ENCODE measurements at places on chromosomes 7 and 10. TPM values are rescaled to one million over a fixed set of nuclear protein-coding genes. Genes with fewer than 3 reads are reported as not detected.

The OR2A5 gene
- not detected for total RNA-seq

The C7orf25 gene
- 18.3 TPM for total RNA-seq

The CUBN gene
- total RNA-seq = 1.7 TPM

The GNB2 gene
- 77.1 TPM for total RNA-seq

The MAT1A gene
- not detected for total RNA-seq

The ACHE gene
- total RNA-seq = not detected

The RARRES2 gene
- 11.8 TPM for total RNA-seq

- DNase-seq = no peak
These were observed 42.3 kb upstream of the PRKG1 start for GRCh38 chr10:51031950-51032349.

DNA sequence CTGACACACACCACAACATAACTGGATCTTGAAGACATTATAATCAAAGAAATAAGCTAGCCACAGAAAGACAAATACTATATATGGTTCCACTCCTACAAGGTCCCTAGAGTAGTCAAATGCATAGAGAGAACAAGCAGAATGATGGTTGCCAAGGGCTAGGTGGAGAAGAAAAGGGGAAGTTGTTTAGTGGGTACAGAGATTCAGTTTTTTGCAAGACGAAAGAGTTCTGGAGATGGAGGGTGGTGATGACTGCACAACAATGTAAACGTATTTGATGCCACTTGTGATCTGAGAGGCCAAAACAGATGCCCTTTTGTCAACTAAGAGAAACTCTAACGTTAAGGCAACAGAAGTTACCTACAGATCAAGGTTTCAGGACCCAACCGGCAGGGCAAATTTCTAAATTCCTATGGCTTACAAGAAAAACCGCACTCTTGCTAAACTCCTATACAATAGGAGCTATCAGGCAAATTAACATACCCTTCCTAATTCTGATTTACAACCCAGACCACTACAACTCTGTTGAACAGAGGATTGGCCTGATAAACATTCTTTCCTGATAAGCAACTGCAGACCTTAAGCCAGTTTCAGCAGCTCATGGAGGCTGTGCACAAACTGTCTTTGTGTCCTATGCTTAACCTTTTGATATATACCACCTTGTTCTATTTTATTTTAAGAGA, 69.0 kb downstream of the FAM107B start:
- DNase-seq = no peak

DNA sequence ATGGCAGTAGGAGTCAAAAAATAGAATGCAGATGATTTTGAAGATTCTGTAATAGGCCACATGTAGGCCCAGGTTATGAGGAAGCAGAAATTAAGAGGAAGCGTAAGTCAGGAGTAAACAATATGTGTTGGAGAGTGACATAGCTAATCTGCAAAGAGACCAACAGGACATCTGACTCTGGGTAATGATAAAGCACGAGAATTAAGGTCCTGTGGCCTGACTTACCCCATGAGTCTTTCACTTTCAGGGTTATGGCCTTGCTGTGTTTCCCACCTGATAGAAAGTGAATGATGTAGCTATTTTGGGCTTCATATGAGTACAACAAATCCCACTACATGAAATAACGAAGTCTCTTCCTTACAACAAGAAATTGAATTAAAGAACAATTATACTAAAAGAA, 393.0 kb downstream of the MAGI2 start:
- DNase-seq = no peak

- DNase-seq = peak; percentile 66
These were observed 40.6 kb downstream of the MICALL2 start for GRCh38 chr7:1418505-1419309.

GRCh38 chr7:20359341-20359963, 28.8 kb downstream of the ITGB8 start:
- DNase-seq = no peak

- no peak for DNase-seq
These were observed 21.0 kb downstream of the XRCC2 start for GRCh38 chr7:152654971-152655370.

DNA sequence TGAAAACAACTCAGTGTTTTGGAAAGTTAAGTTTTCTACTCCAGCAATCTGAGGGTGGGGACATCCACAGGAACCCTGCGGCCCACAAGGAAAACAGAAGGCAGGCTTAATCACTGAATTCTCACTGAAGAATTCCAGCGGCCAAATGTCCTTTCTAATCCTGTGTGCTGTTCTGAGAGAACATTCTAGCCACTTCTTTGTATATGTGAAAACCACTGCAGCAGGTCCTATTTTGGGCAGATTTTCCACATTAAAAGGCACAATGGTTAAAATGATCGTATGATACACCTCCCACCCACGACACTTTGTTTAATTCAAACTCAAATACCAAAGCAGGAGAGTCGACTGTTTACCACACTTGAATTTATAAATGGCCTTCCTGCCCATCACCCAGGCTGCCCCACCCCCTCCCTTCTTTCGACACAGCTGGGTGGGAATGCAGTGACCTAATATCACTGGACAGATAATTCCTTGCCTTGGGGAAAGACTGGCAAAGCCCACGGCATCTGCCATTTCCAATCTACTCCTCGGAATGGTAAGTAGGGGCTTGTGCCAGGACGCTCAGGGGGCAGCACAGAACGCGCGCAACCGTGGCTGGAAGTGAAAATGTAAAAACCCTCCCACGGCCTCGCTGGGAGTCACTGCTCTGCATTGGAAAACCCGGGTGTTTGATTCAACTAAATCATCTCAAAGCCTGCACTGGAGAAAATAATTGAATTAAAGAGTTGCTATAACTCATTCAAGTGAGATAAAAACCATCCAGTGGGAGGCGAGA, 67.0 kb downstream of the CTBP2 start:
- peak; percentile 10 for DNase-seq

- DNase-seq = peak; percentile 33
These were observed 863 bp downstream of the CCNY start for GRCh38 chr10:35336921-35337823.

DNA sequence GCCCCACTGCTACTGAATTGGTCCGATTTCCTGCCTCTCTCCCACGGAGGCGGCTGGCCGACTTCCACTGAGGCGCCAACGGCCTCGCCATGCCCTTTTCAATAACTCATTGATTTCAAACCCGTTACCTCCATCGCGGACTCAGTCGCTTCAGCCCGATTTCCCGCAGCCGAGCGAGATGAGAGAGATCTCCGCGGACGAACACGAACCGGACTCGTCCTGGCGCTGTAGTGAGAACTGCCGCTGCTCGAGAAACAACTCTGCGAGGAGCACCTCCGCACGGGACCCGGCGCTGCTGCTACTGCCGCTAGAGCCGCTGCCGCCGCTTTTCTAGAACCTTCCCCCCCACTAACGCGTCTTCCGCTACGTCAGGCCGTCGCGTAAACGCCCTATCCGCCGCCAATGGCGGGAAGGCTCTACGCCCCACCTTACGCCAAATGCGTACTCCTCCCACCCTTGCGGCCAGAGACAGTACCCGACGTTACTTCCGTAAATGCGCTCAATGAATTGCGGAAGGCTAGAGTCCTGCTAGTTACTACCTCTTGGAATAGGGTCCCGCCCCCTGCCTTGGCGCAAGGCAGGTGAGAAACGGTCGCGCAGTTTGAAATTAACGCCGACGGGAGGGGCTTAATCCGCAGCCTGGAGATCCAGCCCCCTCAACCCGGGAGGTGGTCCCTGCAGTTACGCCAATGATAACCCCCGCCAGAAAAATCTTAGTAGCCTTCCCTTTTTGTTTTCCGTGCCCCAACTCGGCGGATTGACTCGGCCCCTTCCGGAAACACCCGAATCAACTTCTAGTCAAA, at the start of gene HNRNPA2B1:
Gene HNRNPA2B1 (minus strand): TSS at position 303 of the 803 bp plus-strand sequence. CDS start 169 bp downstream, at position 134.
- peak; percentile 100 for DNase-seq

DNA sequence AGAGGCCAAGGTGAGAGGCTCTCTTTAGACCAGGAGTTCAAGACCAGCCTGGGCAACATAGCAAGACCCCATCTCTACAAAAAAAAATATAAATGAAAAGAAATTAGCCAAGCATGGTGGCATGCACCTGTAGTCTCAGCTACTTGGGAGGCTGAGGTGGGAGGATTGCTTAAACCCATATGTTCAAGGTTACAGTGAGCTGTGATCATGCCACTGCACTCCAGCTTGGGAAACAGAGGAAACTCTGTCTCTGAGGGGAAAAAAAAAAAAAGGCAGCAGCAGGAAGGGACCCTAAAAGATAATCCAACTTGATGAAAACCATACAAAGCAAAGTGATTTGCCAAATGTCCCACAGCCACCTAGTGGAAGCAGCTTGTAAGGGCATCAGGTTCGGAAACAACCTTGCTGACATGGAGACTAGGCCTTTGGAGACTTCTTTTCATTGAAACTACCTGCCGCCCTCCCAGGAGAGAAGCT, 15.6 kb upstream of the PBLD start:
- DNase-seq = peak; percentile 38

GRCh38 chr7:135414850-135415439, 95.0 kb downstream of the CNOT4 start:
- DNase-seq = peak; percentile 33
